ENCODE measurements at places on chromosomes 2 and 18.

- no peak for DNase-seq
These were observed 106.5 kb downstream of the GALNT3 start for GRCh38 chr2:165687426-165688002.

DNA sequence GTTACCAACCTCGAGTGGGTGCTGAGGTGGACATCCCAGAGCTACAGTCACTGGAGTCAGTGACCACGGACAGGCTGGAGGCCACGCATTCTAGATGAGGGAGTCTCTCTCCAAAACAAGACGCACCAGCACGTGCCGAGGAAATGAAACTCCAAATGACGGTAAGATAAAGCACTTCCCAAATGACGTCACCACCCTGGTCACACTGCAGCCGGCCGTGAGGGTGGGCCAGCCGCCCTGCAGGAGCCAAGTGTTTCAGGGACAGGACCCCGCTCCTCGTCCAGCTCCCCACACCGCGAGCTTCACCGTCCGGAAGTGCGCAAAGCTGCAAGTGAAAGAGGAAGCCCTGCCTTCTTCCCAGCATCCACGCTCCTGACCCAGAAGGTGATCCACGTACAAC lies 99.4 kb downstream of the ZNF516 start:
- no peak for DNase-seq

DNA sequence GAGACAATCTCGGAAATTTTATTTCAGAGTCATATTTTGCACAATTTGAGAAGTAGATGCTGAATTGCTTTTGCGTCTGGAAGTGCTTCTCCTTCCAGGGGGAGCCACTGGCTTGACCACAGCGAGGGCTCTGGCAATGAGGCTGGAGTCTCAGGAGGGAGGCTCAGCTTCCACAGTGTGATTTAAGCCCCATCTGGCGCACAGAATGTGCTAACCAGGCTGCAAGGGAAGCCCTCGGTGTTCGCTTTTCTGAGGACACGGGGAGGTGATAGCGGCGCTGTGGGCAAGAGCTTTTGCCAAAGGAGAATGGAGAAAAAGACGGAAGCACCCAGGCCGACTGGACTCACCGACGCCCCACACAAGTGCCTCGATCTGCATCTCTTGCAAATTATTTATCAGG lies 52.4 kb downstream of the ADI1 start:
- no peak for DNase-seq

DNA sequence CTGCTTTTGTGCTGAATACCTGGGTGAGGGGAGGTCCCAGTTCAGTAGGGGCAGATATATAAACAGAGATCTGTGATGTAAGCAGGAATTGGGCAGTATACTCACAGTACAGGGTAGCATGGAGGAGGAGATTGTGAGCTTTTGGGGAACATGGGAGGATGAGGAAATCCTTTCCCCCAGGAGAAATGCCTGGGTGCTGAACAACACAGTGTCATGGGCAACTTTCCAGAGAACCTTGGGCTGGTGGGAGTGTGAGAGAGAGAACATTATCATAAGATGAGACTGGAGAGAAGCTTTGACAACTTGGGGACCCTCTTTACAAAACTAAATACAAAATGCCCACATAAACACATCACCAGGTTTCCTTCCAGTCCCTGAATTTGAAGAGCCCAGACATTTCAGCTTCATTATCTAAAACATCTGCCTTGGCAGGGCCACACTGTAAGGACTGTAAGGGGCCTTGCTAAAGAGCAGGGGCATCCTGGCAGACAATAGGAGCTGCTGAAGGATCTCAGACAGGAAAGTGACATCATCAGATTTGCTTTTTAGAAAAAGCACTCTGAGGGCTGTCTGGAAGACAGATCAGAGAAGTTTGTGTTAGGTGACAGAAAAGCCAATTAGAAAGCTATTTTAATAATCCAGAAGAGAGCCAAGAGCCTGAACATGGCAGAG lies 303.1 kb upstream of the FBXO11 start:
- DNase-seq = no peak

- DNase-seq = no peak
These were observed 26.7 kb downstream of the UPP2 start for GRCh38 chr2:158128168-158128973.

DNA sequence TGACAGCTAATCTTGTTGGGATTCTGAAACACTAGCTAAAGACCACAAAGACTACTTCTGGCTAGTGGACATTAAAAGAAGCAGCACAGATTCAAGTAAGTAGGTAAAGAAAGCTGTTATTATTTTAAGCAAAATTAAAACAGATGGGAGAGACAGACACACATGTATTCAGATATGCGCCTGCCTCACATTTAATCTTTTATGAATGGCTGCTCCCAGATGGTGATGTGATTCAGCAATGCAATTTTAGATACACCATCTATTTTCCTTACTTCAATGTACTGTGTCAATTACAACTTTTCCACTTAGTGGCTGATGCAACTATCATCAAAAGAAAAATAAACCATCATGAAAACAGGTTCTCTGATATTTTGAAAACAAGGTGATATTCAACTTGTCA lies 133.0 kb upstream of the PGAP1 start:
- no peak for DNase-seq

- DNase-seq = no peak
These were observed 13.6 kb upstream of the PAPOLG start for GRCh38 chr2:60742419-60742818.

- DNase-seq = no peak
These were observed 127.0 kb downstream of the ST6GAL2 start for GRCh38 chr2:106758901-106759497.
